Activated CD4-positive, alpha-beta T cell treated with anti-CD3 and anti-CD28 coated beads, Interleukin-2, Interleukin-6, amounts not matched to agents 100 ng/mL and 50 ng/mL, durations not matched to agents 16 hours and 8 hours (primary cell): ENCODE measurements at places on chromosomes 12 and 14.

DNA sequence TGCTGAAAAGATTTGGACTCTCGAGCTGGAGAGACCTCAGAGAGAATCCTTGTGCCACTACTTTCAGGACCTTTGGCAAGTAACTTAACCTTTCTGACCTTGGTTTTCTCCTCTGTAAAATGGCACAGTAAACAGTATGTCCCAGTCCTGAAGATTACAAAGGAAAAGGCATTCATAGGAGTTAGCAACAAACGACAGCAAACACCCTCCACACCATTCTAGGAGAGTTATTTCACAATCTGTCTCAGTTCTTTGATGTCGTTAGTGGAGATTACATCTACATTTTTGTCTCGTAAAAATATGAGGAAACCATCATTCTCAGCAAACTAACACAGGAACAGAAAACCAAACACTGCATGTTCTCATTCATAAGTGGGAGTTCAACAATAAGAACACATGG, 205.7 kb downstream of the ITPR2 start:
- DNase-seq = no peak

DNA sequence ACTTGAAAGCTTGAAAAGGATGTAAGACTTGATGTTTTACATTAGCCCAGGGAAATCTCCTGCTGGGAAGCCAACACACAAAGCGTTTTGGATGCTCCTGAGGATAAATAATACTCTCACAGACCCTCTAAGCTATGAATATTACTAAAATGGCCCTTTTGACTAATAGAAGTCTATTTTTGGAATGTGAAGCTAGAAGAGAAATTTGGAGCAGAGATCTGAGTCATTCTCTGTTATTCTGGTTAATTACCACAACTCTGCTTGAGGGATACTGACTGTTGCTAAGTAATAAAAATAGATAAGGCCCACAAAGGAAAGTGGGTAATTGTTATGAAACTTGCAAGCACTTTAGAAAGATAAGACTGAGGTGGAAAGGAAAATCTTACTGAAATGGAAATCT, 346.2 kb upstream of the STXBP6 start:
- peak; percentile 4 for DNase-seq

GRCh38 chr14:38145142-38145541, 62.6 kb upstream of the SSTR1 start:
- DNase-seq = no peak

GRCh38 chr12:64098709-64099354, 123.3 kb downstream of the KICS2 start:
- no peak for DNase-seq

- DNase-seq = no peak
These were observed 20.7 kb upstream of the UNC79 start for GRCh38 chr14:93410021-93410420.

DNA sequence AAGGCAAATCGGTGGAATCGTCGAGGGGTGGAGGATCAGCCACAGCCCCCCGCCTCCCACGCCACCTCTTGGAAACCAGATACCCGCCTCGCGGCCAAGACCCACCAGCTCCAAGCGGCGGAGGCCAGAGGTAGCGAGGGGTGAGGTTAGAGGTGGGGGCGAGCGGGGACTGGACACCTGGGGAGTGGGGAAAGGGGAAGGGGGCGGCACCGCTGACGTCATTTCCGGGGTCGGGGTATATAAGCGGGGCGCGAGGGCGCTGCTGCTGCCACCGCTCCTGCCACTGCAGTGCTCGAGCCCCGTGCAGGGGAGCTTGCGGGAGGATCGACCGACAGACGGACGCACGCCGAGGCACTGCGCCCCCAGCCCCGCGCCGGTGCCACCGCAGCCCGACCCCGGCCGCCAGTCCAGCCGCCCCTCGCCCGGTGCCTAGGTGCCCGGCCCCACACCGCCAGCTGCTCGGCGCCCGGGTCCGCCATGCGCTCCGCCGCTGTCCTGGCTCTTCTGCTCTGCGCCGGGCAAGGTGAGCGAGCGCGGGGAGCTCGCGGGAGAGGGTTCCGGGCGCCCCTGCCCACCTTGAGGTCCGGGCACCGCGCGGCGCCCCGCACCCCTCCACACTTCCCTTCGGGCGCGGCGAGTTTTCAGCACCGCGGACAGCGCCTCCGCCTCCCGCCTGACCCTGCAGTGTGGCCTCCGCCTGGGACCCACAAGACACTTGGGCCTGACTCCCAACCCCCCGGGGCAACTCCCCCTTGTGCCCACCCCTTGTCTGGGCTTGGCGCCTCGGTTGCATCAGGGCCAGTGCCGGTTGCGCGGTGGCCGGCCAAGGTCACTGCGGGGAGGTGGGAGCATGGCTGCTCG, at the start of gene CHGA:
TSS of gene CHGA (plus strand) at position 268 of the 861 bp plus-strand sequence. CDS start at position 478, 210 bp downstream.
- DNase-seq = peak; percentile 44

GRCh38 chr12:99984271-99985128, at the start of gene ANKS1B:
Gene ANKS1B (minus strand): TSS chr12:99984936. CDS start chr12:99984237, 699 bp downstream.
- DNase-seq = peak; percentile 24

- DNase-seq = no peak
These were observed 132.0 kb upstream of the NOVA1 start for GRCh38 chr14:26729851-26730250.

- no peak for DNase-seq
These were observed 416.8 kb downstream of the SLC16A7 start for GRCh38 chr12:60012659-60013058.

- no peak for DNase-seq
These were observed 26.4 kb upstream of the NOS1 start for GRCh38 chr12:117387832-117388231.

DNA sequence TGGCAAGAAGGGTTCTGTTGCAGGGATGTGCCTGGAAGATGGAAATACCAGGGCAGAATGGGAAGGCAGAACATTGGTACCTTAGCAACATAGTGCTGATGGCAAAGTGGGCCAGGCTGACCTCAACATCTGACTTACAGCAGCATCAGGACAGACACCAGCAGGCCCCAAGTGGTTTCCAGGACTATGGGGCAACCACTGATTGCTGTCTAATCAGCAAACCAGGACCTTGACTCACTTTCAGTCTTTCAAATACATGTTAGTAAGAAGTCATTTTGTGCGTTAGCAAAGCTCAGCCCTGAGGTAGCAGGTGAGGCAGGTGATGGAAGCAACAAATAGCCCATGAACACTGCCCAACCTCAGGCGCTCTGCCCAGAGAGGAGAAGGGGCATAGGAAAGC, 4.7 kb upstream of the SPTSSA start:
- no peak for DNase-seq

GRCh38 chr14:90577661-90578282, 180.9 kb downstream of the CALM1 start:
- DNase-seq = no peak

- peak; percentile 81 for DNase-seq
These were observed 335.1 kb downstream of the DUSP6 start for GRCh38 chr12:89016970-89017778.
